Activated T-cell treated with anti-CD3 and anti-CD28 coated beads for 1 hour (primary cell): ENCODE measurements at places on chromosomes 7 and 10.

GRCh38 chr10:71555087-71555723, 158.5 kb downstream of the CDH23 start:
- DNase-seq, result no peak

- DNase-seq, result no peak
Measured at GRCh38 chr10:44863344-44864047, 47.6 kb upstream of the TMEM72 start.

GRCh38 chr7:137073571-137074325, 205.3 kb downstream of the CHRM2 start:
- no peak for DNase-seq

DNA sequence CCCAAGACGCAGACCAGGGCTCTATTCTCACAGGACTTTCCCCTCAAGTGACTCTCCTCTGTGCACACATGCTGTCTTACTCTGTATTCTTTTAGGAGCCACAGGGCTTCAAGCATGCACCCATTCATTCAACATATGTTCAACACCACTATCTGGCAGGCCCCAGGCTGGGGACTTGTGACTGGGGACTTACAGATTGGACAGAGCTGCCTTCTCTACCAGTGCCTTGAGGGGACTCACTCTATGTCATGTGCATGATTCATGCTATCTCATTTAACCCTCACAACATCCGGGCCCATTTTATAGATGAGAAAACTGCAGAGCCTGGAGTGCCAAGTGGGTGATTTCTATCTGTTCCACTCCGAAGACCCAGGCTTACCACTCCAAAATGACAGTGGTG, 34.3 kb downstream of the MYL10 start:
- no peak for DNase-seq

DNA sequence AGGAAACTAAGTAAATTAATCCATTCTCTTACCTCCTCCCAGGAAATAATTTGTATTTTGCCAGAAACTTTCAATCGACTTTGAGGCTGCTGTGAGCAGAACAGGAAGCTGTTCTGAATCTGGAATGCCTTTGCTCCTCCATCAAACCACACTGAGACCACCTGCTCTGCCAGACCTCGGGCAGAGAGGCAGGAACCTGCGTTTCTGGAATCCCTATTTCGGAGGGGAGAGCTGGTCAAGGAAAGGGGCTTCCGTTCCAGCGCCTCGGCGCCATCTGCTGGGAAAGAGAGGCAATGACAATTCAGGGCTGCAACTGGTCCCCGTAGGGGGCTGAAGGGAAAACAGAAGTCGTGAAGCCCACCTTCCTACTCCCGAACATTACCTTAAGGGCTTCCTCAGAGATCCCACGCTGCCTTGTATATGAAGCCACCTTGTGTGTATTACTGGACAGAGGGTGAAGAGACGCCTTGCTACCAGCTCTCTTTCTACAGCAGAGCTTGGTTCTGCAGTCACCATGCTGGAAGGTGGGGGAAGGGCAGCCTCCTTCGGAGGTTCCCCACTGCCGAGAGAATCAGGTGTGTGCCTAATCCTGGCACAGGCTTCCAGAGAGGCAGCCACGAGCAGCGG, 31.2 kb downstream of the ZNF467 start:
- DNase-seq, result peak; percentile 50

- DNase-seq, result no peak
Measured at GRCh38 chr7:132077971-132078685, 498.1 kb downstream of the PLXNA4 start.

DNA sequence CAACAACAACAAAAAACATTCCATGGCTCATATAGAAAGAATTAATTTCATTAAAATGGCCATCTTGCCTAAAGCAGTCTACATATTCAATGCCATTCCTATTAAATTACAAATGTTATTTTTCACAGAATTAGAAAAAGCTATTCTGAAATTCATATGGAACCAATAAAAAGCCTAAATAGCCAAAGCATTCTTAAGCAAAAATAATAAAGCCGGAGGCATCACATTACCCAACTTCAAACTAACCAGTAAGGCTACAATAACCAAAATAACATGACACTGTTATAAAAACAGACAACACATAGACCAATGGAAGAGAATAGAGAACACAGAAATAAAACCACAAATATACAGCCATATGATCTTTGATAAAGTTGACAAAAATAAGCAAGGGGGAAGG, 330.4 kb downstream of the KIF20B start:
- DNase-seq, result no peak

DNA sequence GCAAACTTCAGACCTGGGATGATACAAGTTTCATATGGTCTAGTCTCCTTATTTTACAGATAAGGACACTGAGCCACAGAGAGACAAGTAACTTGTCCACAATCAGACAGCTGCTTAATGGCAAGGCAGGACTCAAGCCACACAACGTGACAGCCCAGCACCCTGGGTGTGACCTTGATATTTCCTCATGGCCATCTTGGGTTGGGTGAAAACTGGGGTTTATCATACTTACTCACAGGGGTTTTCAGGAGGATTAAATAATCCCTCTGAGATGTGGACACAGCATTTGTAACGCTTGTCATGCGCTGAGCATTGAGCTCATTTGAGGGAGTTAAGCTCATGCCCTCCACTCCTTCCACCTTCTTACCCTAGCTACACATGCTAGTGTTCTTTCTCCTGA, 58.0 kb downstream of the ABLIM1 start:
- no peak for DNase-seq

- DNase-seq, result no peak
Measured at GRCh38 chr10:22442063-22442462, 96.8 kb downstream of the SPAG6 start.

GRCh38 chr10:68088740-68089139, 13.7 kb upstream of the HERC4 start:
- no peak for DNase-seq

DNA sequence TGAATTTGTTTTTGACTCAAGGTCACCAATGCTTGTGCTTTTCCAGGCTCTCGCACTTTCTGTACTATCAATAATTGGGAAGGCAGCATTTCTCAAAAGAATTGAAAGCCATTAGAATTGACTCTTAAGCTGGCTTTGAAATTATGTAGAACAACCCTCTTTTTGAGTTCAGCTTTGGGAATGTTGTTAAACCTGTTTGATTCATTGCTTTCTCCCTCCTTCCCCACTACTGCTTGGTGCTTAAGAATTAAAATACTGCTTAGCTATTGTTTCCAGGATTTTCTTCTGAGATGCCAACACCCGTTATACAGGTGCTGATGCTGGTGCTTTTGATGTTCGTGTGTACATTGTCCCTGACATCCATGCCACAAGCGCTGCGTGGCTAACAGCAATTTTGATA, 15.5 kb upstream of the FZD8 start:
- DNase-seq, result no peak

DNA sequence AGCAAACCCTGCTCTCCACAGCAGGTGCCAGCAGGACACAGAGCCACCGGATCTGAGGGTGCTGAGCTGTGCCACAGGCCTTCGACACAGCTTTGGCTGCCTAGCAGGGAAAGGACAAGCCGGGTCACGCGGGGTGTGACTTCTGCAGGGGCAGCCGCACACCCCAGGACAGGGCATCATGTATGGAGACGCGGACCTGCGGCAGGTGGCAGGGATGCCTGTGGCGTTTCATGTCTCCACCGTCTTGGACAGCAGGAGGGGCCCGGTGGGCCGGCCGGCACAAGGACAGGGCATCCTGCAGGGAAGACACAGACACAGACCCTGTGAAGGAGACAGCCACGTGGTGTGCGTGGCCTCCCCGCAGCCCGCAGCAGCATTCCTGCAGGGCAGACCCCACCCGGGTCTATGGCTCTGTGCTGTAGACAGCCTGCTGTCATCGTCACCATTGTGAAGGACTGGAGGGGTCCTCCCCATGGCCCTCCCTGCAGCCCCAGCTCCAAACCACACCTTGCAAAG, 109.2 kb downstream of the PDGFA start:
- DNase-seq, result no peak

DNA sequence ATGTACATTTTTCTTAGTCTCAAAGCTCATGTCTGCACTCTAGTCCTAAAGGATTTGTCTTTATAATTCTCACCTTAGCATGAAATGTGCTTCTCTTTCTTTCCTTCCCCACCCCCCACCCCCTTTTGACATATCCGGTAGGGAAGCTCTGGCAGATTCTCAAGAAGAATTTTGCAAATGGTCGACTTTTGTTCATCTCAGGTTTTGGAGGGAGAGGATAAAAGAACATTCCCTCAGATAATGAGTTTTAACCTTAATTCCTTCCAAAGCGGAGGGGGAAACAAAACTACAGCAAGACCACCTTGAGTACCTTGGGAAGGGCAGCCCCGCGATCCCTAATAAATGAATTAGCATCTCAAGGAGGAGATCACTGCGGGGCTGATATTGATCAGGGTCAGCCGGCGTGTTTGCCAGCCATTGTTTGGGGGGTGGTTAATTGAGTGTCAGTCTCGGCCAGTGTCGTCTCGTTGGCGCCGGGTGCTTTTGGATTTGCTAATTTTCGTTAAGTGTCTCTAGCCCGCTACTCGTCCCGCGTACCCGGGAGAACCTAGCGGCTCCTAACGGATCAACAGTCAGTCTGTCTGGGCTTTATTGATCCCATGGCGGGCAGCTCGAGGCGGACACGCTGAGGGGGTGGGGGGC, 874 bp upstream of the BAMBI start:
- DNase-seq, result peak; percentile 5

- DNase-seq, result no peak
Measured at GRCh38 chr10:1180836-1181235, 124.7 kb downstream of the WDR37 start.

GRCh38 chr7:7505915-7506314, 29.8 kb downstream of the COL28A1 start:
- DNase-seq, result no peak

DNA sequence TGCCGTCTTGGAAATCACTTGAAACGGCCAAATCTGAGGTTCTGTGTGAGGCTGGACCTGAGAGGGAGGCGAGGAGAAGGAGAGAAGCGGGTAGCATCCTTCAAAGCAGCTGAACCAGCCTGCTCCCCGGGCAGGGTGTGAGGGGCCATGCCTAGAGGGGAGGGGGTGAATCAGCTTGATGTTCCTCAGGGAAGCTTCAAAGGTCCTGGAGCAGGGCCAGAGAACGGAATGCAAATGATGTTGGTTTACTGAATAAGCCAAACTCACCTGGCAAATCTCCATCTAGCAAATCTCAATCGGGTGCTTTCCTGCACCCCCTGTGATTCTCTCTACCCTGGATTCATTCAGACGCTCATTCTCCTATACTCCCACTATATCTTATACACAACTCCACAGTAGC, 226.9 kb downstream of the WDR11 start:
- DNase-seq, result no peak

DNA sequence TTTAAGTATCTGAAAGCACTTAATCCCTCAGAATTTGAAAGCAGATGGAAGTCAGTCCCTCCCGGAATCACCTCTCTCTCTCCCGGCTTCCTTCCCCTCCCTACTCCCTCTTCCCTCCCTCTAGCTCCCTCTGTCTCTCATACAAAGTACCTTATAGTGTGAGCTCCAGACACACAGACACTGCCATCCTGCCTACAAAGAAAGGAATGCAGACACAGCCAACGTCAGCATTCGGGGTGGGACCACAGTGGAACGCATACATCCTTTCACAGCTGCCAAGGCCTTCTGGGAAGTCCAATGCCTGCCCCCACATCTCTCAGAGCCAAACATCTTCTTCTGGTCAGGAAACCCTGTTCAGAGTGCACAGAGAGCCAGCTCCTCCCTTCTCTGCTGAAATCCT, 9.3 kb downstream of the NOD1 start:
- no peak for DNase-seq

DNA sequence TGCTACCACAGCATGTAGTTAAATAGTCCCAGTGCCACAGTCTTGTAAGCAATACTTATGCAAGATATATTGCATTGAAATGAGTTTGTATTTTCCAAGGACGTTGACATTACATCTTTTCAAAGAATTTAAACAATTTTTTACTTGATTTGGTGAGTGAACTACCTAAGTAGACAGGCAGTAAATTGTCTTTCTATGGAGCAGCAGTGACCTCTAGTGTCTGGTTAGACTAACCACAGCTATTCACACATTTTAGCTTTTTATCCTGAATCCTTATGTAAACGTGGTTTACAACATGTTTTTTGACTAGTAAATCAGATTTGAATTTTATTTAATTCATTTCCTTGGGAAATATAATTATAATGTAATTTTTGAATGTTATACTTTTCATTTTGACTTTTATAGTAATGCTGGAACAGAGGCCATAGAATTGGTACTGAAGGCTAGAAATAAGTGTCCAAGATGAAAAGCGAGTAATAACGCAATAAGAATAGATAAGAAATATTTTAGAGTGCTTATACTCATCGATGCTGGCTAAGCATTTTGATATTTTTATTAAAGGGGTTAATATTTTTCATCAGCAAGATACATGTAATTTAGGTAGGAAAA, 5.6 kb downstream of the LRRTM3 start:
- DNase-seq, result no peak

DNA sequence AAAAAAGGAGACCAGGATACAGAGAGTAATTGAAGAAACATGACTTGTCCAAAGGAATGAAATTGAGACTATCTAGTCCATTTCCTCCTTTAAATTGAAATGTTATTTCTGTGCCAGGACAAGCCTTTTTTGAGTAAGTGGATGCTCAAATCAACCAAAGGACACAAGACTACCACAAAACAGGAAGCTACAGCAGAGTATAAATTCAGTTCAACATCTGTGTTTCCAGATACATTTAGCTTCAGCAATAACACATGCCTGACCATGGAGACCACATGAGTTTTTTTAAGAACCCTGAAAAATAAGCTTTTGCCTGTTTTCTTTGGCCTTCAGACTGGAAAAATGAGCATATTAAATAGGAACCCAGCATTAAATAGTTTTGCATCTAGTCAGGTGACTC, 707.5 kb downstream of the ZWINT start:
- DNase-seq, result no peak

DNA sequence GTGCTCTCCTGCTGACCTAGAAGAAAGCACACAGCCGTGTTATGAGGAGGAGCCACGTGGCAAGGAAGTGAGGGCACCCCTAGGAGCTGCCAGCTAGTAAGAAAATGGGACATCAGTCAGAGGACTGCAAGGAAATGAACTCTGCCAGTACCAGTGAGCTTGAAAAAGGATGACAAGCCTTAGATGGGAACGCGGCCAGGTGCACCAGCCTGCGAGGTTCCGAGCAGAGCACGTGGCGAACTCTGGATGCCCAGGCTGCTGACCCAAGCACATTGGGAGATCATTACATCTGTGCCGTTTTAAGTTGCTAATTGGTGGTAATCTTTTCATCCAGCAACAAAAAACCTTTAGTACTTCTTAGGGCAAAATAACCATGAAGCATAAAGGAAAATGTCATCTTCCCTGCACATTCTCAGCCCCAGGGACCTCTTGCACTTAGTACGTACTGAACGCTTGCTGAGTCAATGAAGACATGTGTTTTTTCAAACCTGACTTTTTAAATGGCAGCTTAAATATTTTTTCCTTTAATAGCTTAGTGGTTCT, 69.4 kb downstream of the AMZ1 start:
- no peak for DNase-seq

- DNase-seq, result no peak
Measured at GRCh38 chr7:30079880-30080279, 51.7 kb downstream of the PLEKHA8 start.

DNA sequence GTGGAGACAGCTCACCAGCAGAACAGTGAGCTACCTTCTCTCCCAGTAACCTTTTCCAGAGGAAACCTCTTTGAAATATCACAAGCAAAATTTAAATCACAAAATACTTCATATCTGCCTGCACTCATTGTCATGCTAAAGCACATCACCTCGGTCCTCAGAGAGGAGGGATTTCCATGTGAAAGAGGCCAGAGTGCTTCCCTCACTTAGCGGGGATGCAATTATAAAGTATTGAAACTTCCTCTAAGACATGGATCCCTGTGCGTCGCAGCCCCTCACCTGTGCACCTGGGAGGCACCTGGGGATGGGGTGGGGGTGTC, 457.9 kb downstream of the DNAJB6 start:
- no peak for DNase-seq
